ENCODE measurements at places on chromosomes 6 and 20.

DNA sequence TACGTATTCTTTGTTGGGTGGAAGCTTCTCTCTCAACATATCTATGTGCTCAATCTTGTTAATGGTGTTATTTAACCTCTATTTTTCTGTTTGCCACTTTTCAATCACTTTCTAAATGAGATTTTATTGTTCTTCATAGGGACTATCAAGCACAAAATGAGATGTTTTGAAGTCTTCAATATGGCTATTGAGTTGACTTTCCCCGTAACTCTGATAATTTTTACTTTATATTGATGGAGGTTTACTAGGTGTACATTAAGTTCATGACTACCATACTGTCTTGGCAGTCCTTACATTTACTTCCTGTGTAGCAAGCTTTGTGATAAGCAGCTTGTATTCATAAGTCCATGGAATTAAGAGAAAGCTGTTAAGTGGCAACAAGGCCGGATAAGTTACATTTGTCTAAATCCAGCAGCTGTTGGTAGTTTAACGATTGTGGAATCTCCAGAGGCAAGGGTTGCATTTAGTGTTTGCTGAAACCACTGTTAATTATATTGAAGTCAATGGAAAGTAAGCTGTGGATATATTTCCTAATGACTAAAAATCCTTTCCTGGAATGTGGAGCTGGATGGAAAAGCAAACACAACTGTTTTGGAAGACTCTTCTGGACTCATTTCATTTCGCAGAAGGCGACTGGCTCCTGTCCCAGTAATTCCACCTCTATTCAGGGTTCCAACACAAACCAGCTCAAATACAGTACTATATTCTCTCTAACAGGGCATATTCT is 57.3 kb upstream of the SMIM29 start:
- DNase-seq, result peak; percentile 55

DNA sequence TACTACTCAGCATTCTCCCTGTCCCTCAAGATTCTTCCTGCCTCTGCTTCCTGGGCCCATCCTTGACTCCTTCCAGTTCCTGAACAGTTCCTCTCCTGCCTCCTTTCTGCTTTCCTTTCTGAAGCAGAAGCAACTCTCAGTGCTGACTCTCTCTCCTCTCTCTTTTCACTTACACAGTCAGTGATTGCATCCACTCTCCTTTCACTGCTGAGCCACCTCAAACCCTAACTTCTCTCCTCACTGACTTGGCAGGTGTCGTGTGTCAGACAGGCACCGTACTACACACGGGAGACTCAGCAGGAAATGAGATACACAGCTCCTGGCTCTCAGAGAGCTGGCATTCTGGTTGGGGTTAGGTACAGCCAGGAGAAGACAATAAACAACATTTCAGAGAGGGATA is 5.6 kb downstream of the ABHD16A start:
- DNase-seq, result no peak

DNA sequence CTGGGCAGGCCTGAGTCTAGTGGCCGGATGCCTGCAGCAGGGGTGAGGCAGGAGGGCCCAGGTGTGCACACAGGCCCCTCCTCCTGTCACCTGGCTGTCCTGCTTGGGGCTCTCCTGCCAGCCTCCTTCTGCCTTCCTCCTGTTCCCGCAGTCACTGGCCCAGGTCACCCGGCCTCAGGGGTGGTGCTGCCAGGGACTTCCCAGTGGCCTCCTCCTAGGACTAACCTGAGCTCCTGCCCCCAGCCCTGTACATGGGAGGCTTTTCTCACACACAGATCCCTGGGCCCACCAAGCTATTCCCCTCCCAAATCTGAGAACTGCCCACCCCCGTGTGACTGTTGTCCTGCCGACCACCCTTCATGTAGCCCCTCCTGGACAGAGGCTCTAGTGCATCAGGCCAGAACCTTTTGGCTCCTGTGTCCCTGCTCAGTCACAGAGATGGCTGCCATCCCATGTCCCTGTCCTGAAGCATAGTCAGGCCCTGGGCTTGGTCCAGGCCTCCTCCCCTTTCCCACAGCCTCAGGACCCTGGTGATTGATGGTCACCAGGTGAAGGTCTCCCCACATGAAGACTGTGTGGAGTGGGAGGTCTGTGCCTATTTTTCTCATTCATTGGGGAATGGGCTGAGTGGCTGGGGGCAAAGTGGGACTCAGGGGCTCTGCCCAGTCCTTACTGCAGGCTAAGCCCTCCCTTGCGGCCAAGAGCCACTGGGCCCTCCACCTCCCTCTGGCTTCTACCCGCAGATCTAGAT is 1.1 kb upstream of the ULBP1 start:
- no peak for DNase-seq

DNA sequence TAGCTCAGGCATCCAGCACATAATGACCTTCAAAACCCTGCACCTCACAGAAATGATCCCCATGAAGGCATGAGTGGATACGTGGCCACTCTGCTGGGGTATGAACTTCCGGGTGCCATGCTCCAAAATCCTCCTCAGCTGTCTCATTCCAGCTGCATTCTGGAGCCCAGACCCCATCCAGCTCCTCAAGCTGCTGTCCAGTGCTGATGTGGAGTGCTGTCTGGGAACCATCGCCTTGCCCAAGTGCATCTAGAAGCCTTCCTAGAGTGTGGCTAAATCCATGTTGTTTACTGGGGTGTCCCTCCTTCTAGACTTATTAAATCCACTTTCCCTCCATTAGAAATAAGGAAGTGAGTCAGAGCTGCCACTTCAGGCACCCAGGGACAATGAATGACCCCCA is 130.8 kb upstream of the PTPRT start:
- DNase-seq, result no peak

DNA sequence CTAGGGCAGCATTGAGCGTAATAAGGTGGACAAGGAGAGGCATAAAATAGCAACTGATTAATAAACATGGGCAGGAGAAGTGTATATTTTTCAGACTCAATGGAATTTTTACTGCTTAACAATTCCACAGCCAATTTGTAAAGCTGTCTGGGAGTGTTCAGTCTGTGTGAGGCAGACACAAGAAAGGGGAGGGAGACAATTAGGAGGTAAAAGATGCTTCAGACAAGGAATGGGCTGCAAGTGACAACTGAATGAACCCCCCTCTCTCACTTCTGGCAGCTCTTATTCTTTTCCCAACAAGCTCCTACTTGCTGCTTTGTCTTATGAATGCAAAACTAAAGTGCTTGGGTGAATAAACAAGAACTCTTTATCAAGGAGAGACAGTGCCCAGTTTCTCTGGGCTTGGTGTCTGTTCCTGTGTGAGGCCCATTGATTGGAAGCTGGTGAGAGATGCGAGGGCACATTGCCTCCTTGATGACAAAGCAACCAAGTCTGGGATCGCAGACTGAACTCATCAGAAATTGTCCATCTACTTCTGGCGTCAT is 575.3 kb downstream of the RNF144B start:
- DNase-seq, result peak; percentile 7

DNA sequence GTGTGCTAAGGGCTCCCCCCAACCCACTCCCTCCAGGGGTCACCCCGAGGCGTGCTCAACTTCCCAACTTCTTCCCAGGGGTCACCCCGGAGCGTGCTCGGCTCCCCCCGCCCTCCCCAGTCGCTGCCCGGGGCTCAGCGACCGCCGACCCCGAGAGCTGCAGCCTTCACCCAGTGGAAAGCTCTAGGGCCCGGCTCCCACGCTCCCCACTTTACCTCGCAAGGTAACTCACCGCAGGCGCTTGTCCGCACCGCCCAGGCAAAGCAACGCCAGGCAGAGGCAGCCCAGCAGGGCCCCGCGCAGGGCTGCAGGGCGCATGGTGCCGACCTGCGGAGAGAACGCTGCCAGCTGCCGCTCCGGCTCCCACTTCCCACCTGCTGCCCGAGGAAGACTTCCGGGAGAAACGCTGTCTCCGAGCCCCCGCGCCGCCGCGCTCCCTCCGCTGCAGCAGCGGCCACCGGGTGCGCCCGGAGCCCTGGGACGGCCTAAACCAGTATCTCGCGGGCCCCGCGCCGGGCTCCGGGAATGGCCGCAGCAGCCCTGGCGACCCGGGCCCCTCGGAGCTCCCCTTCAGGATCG is 396 bp downstream of the RNASET2 start:
- DNase-seq, result no peak

DNA sequence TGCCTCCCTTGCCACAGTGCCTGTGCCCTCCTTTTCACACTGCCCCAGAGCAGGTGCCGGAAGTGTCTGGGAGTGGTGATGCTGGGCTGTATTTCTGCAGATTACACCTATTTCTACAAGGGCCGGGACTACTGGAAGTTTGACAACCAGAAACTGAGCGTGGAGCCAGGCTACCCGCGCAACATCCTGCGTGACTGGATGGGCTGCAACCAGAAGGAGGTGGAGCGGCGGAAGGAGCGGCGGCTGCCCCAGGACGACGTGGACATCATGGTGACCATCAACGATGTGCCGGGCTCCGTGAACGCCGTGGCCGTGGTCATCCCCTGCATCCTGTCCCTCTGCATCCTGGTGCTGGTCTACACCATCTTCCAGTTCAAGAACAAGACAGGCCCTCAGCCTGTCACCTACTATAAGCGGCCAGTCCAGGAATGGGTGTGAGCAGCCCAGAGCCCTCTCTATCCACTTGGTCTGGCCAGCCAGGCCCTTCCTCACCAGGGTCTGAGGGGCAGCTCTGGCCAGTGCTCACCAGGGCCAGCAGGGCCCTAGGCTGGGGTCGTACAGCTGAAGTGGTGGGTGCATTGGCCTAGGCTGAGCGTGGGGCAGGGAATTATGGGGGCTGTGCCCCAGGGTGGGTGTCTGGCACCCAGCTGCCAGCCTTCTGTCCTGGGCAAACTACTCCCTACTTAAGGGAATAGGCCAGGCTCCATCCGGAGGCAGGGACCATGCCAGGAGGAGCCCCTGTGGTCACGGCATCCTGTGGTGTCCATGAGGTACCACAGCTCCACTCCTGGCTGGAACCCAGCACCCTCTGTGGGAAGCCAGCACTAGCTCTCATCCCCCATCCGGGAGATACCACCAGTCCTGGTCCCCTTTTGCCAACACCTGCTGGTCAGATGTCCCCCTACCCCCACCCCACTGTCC is 3.5 kb downstream of the MMP24OS start:
- DNase-seq, result no peak

DNA sequence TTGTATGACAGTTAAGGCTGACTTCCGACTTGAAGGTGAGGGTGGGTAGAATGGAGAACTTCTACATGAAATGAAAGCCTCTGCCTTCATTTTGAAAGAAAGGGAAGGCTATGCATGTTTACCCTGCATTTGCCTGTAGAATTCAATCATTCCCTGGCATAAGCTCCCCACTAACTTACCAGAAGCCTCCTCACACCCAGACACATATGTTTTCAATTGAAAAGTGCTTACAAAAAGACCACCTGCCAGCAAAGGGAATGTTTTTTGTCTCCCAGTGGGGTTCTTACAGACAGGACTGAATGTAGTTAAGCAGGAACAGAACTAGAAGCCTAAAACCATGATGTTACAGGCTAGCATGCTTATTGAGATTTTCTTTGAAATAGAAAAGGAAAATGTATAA is 392.1 kb upstream of the HSF2 start:
- DNase-seq, result no peak

DNA sequence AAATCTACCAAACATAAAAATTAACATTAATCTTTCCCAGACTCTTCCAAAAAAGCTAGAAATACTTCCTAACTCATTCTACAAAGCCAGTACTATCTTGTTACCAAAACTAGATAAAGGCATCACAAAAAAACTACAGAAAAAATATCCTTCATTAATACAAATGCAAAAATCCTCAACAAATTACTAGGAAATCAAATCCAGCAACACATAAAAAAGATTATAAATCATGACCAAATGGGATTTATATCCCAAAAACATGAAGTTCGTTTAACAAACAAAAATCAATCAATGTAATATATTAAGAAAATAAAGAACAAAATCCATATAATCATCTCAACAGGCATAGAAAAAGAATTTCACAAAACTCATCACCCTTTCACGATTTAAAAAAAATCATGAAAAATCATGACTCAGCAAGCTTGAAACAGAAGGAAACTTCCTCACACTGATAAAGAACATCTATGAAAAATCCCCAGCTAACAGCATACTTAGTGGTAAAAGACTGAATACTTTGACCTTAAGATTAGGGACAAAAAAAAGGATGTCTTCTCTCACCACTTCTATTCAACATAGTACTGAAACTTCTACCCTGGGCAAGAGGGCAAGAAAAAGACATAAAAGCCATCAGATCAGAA is 43.2 kb downstream of the RANBP9 start:
- DNase-seq, result no peak

GRCh38 chr6:5765141-5765760 is 241.5 kb downstream of the NRN1 start:
- peak; percentile 34 for DNase-seq

- no peak for DNase-seq
These were observed 264.7 kb downstream of the DLL1 start for GRCh38 chr6:170025935-170026750.

GRCh38 chr20:7031222-7031621 is 263.7 kb downstream of the BMP2 start:
- DNase-seq, result no peak

GRCh38 chr6:14310960-14311359 is 193.4 kb downstream of the CD83 start:
- no peak for DNase-seq

GRCh38 chr6:129321303-129321702 is 388.7 kb downstream of the ARHGAP18 start:
- DNase-seq, result no peak

GRCh38 chr6:80528115-80528514 is 421.6 kb downstream of the BCKDHB start:
- no peak for DNase-seq

DNA sequence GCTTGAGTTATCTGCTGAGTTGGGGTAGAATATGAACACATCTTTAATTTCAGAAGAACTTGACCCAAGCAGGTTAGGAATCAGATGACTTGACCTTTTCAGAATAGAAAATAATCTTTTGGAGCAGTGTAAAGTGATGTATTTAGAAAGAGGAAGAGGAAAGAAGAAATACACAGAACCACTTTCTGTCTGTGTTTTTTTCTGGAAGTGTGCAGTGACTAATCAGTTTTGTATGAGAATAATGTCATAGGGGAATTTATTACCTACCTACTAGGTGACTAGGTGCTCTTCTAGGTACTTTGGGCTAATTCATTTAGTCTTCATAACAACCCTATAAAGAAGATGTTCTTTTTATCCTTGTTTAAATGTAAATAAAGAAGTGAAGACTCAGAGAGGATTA is 3.0 kb downstream of the PPP1R14C start:
- DNase-seq, result no peak

GRCh38 chr6:158043586-158044524 is 62.2 kb downstream of the SYNJ2 start:
- DNase-seq, result no peak

DNA sequence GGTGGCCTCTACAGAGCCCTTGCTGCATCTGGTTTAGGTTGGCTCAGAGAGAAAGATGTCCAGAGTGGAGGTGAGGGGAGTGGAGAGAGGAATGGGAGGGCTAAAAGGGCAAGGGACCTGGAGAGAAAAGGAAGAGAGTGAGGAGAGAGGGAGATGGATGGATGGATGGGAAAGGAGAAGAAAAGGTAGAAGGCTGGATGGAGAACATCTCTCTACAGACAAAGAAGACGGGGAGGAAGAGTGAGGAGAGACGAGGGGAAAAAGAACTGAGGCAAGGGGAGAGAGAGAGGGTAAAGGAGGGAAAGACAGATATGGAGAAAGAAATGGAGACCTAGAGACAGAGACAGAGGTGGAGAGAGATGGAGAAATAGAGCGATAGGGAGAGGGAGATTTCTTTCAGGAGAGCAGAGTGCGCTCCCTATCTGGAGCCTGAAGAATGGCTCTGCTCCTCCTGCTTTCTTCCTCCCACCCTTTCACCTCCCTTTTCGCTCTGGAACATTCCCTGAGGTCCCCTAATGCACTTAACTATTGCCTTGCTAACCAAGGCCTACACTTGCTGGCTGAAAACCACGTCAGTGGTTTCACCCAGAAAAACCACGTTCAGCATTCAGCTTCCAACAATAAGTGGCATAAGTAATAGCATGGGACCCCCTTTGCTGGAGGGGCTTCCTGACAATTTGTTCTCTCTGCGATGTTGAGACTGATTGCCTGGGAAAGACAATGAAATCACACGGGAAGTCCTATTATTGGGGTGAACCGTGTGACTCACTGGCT is 286.3 kb downstream of the CDH26 start:
- DNase-seq, result no peak

Measured in hippocampal formation (tissue), 2 donors.